ENCODE measurements at places on chromosomes 3 and 15.

- no peak for DNase-seq
Observed at GRCh38 chr15:35458176-35458856, 87.6 kb downstream of the DPH6 start.

- DNase-seq = no peak
Observed at GRCh38 chr15:69604072-69604411, 151.4 kb downstream of the RPLP1 start.

- no peak for DNase-seq
Observed at GRCh38 chr3:143901105-143901504, 52.8 kb upstream of the SLC9A9 start.

DNA sequence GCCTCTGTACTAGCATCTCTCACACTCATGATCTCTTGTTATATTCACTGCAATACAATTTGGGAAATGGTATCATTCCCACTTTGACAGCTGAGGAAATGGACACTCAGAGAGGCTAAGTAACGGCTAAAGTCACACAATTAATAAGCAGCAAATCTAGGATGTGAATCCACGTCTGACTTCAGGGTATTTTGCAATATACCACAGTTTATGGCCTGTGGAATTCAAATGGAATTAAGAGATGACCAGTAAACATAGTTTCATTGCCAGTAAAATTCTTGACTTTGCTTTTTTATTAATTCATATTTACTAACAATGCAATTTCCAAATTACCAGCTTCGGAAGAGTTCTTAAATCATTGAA, 61.1 kb downstream of the CCNL1 start:
- no peak for DNase-seq

DNA sequence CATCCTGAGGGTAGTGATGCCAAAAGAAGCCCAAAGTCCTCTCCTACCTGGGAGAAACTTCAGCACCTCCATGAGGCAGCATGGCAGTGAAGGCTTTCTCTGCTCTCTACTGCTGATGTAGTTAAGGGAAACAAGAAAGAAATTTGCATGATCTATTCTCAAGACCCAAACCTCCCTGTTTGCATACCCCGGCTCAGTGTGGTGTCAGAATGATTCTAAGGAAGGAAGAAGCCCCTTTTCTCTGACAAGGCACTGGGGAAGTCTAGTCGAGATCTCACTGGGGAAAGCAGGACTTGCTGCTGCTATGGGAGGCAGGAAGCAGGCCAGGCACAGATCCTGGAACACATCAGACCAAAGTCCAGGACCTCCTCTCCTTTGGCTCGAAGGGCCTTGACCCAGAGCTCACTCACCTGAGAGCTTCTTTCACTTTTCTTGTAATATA, 89.4 kb upstream of the ICE2 start:
- DNase-seq = no peak

Measured in midbrain (tissue), 1 donor.